ENCODE measurements at places on chromosomes 1 and 21.

DNA sequence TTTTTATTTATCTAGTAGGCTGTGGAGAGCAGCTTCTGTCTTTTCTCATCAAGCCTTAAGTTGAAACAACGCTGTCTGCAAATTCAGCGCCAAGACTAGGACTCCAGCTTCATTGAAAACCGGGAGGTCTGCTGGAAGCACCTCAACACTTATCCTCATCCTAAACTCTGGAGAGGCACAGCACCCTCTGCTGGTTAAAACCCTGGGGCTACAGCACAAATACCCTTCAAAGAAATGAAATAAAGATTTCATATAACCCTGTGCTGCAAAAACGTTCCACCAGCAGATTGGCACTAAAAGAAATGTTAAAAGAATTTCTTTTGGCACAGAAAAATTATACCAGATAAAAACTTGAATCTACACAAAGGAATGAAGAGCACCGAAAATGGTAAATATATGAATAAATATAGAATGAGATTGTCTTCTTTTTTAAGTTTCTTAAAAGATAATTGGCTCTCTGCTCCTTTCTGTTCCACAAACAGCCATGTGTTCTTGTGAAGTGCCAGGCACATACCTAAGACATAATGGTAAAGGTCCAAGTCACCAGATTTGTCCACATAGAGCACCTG is 227.7 kb upstream of the SAMSN1 start:
- DNase-seq, result peak; percentile 11

DNA sequence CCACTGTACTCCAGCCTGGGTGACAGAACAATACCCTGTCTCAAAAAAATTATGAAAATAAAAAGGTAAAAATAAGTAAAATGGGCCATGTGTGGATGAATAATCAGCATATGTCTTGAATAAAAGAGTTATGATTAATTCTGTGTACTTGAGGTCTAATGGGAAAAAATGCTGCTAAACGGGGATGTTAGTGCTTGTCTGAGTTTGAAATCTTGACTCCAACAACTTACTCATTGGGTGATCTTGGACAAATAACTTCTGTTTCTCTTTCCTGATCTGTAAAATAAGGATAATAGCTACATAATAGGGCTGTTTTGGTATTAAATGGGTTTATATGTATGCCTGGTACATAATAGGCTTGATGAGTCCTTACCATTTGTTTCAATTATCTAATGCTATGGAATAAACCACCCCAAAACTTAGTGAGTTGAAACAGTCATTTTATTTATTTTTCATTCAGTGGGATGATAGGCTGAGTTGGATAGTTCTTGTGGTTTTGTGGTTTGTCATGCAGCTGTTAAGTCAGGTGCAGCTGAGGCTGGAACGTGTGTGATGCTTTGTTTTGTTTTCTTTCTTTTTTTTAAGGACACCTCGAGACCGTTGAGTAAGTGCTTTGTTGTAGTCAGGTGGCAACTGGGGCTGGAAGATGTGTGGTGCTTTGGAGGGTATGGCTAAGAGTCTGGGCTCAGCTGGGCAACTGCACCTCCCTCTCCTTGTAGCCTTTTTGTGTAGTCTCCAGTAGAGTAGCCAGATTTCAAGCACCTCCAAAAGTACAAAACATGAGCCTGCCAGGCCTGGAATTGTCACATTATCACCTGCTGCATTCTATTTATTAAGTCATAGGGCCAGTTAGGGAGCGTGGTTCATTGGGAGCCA is 4.9 kb downstream of the MDM4 start:
- DNase-seq, result peak; percentile 21

DNA sequence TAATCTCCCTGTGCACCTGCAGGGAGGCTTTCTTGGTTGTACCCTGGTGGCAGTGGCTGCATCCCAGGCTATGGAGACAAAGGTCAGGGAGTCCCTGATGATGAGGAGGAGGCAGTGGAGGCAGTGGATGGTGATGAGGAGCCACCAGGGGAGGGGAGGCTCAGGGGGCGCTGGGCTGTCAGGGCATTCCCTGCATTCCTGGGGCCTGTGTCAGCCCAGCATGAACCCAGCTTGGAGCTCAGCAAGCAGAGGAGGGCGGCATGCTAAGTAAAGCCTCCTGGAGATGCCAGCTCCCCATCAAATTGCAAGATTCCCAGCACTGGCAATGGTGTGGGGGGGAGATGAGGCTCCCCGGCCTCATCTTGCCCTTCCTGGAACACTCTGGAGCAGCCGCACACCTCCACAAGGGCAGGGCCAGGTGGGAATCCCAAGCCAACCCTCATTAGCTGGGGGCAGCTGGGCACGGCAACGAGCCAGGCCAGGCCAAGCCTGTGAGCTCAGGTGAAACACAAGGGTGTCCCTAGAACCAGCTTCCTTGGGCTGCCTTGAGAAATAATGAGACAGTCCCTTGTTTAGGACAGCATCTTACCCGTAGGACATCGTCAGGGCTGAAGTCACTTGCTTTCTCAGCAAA is 469.5 kb downstream of the MATN1 start:
- no peak for DNase-seq

GRCh38 chr21:39120876-39121599 is 62.2 kb downstream of the PSMG1 start:
- DNase-seq, result no peak

- DNase-seq, result no peak
Observed at GRCh38 chr1:78911956-78912880, 94.3 kb downstream of the ADGRL4 start.

DNA sequence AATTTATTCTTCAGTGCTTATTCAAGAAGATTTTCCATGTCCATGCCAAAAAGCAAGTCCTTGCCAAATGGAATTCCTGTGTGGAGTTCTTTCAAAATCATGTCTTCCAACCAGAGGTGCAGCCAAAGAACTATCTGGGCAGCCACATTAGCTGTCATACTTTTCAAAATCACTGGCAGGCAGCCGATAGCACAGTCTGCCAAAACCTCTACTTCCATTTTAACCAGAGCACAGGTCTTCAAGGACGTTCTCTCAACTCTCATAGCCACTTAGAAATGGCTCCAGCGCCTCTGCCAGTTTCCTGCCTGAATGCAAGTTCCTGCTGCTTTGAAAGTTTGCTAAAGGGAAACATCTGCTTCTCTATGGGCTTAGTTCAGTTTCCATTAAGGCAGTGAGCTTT is 975.7 kb upstream of the ADGRL4 start:
- DNase-seq, result no peak

- DNase-seq, result no peak
Observed at GRCh38 chr1:3155056-3155925, 86.3 kb downstream of the PRDM16 start.

DNA sequence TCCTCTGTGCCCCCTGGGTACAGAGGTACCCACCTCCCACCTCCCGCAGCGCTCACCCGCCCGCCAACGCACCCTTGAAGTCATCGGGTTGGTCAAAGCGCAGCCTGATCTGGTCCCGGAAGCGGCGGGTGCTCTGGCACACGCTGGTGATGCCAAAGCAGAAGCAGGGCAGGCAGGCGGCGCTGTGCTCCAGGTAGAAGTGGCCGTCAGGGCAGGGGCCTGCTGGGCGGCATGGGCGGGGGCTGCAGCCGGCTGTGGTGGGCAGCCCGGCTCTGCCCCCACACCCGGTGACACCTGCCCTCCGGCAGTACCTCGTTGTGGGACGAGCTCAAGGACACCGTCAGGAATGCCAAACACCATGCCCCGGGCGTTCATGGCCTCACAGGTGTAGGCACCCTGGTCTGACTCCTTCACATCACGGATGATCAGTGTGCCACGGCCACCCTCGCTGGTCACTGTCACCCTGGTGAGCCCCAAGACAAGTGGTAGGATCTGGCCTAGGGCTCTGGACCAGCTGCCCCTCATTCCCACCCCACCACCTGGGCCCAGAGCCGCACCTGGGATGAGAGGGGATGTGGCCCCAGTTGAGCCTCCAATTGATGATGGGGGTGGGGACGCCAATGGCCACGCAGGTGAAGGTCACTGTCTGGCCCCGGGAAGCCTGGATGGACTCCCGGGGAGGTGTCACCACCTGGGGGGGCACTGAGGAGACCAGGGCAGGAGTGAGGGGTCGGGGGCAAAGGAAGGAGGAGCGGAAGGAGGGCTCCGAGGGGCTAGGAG is 52.5 kb downstream of the HSPG2 start:
- DNase-seq, result no peak

DNA sequence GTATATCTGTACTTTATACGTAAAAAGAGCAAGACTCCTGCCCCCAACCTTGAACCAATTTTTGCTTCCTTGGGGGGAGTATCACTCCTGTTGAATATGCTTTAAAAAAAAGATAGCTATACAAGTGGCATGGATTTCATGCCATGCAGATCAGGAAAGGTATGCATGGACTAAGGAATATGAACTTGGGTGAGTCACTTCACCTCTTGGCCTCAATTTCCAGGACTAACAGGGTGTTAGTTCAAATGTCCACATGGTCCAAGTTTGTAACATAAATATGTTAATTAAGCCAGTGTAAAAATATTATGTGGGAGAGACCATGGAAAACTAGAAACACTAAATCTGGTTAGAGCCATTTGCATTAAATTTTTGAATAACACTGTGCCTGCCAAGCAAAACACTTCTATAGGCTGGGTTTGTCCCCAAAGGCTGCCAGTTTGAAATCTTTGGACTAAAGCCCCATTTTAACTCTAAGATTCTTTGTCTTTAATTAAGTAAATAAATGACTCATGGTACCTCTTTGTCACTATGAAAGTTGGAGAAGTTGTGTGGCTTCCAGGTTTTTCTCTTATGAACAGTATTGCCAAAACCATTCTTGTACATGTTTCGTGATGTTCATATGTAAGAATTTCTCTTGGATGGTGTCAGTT is 33.1 kb downstream of the FAM177B start:
- no peak for DNase-seq

GRCh38 chr1:151720974-151721787 is at the start of gene RIIAD1:
RIIAD1 (plus strand) TSS chr1:151721522; CDS start chr1:151721537, 15 bp downstream.
- peak; percentile 17 for DNase-seq

DNA sequence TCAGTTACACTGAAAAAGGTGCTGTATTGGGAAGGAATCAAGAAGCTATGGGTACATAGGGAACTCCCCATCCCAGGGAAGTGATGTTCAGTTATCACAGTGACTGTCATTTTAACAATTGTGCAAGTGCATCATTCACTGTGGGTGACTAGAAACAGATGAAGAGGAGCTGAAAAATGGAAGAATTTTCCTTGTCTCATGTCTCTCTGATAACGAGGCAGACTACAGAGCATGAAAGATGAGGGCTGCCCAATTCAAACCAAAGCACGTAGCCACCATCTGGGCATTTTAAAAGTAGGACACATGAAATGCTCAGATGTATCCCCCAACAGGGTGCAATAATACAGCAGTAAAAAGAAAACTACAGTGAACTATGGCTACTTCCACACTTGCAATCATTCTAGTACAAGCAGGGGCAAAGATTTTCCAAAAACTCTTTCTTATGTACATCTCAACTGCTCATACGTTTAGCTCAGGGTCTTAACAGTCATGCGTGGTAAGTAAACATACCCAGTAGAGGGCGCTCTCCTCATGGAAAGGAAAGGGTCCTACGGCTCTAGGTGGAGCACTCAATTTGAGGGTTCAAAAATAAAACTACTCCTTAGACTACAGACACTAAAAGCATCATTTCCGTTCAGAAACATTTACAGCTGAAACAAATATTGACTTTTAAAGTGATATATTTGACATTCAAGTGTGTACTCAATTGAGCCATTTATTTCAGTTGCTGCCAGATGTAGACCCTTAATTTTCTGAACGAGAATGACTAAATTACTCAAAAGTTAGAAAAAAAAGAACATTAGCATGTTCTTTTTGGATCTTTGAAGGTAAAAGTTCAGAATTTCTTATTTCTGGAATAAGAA is 143.2 kb downstream of the KCTD3 start:
- DNase-seq, result no peak

GRCh38 chr1:47471163-47471562 is 33.3 kb downstream of the FOXD2 start:
- no peak for DNase-seq

DNA sequence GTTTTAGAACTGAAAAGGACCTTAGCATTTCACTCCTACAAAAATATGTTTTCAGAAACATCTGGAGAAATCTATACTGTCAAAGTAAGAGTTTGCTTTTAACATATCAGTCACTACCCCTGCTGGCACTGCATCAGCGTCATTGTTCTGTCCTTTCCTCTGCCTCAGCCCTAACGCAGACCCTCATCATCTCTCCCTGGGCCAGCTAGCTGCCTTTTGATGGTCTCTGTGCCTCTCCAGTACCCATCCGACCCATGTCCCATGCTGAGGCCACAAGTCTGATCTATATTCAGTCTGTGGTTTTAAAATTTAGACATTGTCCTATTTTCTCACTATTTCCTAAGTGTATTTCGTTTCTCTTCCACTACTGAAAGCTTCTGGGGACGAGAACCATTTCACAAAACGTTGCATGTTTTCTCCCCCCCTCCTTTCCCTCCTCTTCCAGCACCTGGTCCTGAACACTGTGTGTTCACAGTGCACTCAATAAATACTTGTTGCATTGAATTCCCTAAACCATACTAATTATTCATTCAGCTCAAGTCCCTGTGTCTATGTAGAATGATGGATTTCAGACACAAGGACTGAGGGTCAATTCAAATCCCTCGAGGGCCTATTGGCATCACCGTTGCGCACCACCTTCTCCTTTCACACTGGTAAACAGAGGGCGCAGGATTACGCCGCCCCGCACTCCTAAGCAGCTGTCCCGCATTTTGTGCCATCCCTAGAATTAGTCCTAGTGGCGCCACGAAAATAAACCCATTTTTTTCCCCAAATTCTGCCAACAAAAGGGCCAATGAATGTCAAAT is 53.4 kb downstream of the CD2 start:
- DNase-seq, result no peak

GRCh38 chr1:174964972-174965361 is 34.8 kb upstream of the CACYBP start:
- DNase-seq, result no peak

DNA sequence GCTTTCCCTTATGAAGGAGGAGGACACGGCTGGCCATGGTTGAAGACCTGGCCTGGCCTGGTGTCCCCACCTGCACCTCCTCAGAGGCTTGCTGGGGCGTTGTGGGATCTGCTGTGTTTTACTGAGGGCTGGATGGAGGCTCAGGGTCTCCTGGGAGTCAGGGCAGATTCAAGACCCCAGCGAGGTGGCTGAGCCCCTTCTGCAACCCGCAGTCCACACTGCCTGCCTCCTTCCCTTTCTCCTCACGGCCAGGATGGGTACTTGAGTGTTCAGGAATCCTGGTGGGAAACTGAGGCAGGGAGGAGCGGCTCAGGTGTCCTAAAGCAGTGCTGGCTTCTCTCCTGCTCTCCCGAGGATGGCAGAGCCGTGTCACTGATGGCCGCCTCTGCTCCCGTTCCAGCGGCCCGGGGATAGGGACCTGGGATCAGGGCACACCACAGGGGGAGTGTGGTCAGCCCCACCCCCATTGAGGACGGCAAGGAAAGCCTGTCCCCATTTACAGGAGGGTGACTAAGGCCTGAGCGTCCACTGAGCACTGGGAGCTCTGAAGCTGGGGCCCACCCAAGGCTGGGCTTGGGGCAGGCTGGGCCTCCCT is 47.5 kb downstream of the TRPM2 start:
- DNase-seq, result no peak

DNA sequence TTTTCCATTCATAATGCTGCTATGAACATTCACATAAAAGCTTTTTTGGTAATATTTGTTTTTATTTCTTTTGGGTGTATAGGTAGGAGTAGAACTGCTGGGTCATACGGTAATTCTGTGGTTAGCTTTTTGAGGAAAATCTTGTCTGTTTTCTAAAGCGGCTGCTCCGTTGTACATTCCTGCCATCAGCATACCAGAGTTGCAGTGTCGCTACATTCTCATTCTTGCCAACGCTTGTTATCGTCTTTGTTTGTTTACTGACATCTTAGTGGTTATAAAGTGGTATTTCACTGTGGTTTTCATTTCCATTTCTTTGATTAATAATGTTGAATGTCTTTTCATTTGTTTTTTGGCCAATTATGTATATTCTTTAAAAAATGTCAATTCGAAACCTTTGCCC is 469.8 kb upstream of the ZP4 start:
- DNase-seq, result no peak

Data from stimulated activated CD8-positive, alpha-beta memory T cell treated with anti-CD3 and anti-CD28 coated beads, Interleukin-15, amount 100 ng/mL, for 48 hours (primary cell).